ENCODE measurements at places on chromosomes 7 and 10. TPM values are rescaled to one million over a fixed set of nuclear protein-coding genes. Genes with fewer than 3 reads are reported as not detected.

DNA sequence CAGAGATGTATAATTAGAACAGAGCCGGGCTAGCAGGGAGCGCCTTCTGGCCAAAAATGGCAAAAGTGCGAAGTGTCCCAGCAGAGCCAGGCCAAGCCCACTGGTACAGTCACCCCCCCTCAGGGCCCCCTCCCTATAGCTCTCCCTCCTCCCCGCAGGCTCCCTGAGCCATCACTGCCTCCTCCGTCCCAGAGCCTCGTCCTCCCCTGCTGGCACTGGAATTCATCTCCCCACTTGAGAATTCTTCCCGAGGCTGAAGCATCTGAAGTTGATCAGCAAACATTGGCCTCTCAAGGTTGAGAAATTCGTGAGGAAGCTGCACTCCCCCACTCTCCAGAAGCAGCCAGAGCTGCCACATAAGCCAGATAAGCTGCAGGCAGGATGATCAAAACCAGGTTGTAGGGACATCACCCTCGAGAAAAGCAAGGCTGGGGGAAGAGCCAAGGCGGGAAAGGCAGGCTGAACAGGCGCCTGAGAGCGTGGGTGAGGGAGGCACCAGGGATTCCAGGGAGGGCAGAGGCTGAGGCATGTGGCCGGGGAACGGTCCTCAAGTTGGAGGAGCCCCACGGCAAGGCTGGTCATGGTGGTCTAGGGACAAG, 23.4 kb downstream of the CAMK2G start:
- DNase-seq = no peak

- DNase-seq = no peak
Observed at GRCh38 chr7:141074162-141074991, 513 bp downstream of the TMEM178B start.

DNA sequence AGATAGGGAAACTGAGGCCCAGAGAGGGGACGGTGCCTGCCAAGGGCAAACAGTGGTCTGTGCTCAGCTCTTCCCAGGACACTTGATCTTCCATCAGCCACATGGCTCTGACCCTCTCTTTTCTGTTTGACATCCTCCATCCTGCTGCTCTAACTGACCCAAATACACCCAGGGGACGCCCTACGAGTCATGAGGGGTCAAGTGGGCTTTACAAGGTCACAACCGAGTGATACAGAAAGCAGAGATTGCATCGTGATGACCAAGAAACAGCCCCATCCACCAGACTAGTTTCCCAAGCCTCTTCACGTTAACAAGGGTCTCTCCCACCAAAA, 131.2 kb upstream of the UNC5B start:
- DNase-seq = no peak

GRCh38 chr10:89001024-89001728, 10.6 kb downstream of the FAS start:
- no peak for DNase-seq

Gene JAZF1
- total RNA-seq = 4.9 TPM

GRCh38 chr10:114060456-114060855, 16.8 kb downstream of the ADRB1 start:
- DNase-seq = no peak

DNA sequence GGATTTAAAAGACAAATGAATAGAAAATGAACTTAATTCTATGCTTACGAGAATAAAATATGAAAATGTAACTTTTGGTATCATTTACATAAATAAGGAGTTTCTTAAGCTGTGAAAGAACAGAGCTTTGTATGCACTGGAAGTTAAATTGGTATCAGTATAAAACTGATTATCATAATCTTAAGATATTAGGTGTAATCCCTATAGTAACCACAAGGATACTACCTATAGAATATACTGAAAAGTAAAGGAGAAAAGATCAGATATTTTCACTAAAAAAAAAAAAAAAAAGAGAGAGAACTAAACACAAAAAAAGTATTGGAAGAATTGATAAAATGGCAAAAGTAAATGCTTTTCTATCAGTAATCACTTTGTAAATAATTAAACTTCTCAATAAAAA, 100.1 kb downstream of the TWIST1 start:
- no peak for DNase-seq

Gene NRAP
- 0.80 TPM for total RNA-seq

Gene OR2A42
- total RNA-seq = not detected

GRCh38 chr7:28069388-28069787, 111.2 kb downstream of the JAZF1 start:
- no peak for DNase-seq

DNA sequence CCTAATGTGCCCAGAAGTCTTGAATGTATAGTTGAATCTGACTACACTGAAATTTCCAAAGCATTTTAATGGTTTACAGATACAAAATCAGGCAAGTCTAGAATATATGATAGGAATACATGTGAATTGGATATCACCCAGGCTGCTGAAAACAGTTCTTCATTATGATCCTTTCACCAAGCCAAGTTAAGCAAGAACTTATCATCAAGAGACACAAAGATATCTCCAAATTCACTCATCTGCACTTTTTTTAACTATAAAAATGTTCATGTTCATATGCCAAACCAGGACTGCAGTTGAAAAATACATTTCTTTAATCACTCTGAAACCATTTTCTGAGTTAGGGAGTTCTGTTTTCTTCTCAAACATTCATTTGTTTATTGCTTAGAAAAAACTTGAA, 412.6 kb upstream of the C7orf33 start:
- no peak for DNase-seq

- no peak for DNase-seq
Observed at GRCh38 chr10:18498998-18499397, 152.4 kb downstream of the NSUN6 start.

- DNase-seq = no peak
Observed at GRCh38 chr7:111138586-111138985, 47.7 kb downstream of the LRRN3 start.

Gene LRMDA
- total RNA-seq = 9.4 TPM

DNA sequence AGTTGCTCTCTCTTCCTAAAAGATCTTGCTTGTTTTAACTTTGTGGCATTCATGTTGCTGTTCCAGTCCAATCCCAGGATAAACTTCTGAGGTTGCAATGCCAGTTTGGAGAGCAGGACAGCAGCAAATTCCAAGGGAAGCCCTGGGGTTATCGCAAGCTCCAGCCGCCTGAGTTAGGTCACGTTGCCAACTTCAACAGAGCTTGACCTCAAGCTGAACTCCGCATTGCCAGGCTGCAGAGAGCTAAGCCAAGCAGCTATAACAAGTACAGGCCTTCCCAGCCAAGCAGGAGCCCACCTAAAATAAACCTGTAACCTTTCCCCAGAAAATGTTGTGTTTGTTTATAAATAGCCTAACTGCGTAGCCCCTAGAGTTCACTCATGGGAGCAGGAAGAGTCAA, 138.9 kb upstream of the LYZL1 start:
- DNase-seq = no peak

Gene AUTS2
- total RNA-seq = 67.6 TPM

DNA sequence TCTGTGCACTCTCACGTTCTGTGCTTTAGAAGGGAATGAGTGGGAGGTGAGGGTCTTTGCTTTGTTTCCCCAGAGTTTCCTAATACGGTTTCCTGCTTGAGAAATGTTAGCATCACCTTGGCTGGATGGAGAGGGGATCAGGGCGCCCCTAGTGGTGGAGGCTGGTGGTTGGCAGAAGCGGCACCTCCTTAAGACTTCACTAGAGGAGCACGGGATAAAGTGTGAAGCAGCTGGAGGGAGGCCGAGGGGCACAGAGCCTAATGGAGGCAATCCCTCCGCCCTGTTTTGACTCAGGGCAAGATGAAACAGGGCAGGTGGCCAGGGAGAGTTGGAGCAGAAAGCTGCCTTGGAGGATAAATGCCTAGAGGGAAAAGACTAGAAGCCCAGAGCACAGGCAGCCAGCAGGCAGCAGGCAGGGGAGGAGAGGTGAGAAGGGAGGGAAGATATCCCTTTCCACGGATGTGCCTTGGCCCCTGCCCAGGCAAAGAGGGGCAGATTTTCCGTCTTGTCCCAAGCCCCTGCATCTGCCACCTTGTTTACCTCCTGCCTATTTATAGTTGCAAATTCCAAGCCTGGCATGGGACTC, 56.0 kb upstream of the BTRC start:
- peak; percentile 75 for DNase-seq

DNA sequence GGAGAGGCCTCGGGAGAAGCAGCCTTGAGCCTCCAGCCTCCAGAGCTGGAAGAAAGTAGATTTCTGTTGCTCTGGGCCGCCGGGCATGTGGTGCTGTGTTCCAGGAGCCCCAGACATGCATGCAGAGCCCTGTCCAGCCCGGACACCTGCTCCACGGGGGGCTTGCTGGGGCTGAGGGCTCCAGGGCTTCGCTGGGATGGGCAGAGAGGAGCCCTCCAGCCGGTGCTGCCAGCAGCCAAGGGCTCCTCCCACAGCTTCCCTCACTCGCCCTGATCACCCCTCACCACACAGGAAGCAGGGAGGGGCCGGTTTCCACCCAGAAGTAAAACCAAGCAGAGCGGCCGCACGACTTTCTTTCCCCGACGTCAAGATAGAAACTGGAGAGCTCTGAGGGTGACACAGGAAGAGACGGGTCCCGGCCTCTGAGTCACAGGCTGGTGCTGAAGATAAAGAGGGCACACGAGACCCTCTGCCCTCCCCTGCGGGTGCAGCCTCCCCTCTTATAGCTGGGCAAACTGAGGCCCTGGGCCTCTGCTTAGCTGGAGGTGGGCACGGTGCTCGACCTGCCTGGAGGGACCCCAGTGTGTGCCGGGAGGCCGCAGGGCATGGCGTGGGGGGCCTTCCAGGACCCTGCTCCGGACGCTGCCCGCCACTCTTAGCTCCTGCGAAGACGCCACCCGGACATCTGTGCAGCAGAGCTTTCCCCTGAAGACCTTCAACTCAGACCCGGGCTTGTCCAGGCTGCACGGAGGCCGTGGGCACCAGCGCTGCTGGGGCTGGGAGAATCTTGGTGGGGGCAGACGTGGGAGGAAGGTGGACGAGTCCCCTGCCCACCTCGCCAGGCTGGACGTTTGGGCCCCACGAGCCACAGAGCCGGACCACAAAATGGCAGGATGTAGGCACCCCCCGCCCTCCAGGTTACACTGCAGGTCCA, 31.1 kb downstream of the ADAP1 start:
- DNase-seq = peak; percentile 94

Gene DLG5
- total RNA-seq = 78.3 TPM

Gene APBB1IP
- 2.9 TPM for total RNA-seq

GRCh38 chr7:2734751-2735571, 47.0 kb downstream of the AMZ1 start:
- DNase-seq = peak; percentile 60

DNA sequence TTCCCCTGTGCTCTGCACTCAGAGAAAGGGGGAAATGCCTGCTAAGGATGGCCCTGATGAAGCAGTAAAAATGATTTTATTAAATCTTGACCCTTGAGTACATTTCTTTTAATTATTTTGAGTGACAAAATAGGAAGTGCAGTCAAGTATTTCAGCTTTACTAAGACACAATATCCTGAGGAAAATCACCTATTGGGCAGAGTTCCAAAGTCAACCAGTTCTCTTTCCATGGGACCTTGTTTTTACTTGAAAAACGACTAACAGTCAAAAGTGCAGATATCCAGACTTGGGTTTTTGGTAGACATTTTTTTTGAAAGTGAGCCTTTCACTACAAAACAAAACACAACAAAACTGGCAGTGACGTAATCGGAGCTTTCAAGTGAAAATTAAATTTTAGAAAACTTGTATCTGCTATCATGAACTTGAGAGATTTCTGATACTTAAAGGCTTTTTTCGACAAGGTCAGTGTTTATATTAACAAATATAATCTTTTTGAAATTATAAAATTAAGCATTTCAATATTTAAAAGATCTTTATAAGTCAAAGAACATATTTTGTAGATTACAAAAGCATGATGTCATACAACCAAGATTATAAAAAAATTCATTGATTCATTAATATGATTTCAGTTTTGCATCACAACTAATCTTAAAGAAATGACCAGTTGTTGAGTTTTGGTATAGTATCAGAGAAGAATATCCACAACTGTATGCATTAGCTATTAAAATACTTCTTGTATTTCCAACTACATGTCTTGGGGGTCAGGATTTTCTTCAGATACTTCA, 513.8 kb upstream of the AKR1E2 start:
- no peak for DNase-seq

Gene PTPRE
- total RNA-seq = 33.6 TPM

DNA sequence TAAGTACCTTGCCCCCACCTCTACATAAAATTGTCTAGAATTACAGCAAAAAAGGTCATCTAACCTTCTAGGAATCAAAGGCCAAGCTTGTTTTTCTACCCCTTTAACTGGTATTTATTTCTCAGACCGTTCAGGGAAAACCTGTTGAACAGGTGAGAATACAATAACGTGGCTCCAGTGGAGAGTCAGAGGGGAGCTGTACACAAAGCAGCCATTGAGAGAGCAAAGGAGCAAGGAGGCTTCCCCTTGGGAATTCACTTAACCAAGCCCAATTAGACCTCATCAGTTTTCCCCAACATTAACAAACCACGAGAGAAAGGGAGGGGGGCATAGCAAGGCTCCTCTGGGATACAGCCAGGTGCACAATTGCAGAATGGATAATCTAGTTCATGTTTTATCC, 101.9 kb downstream of the ELMO1 start:
- no peak for DNase-seq

Gene PNLIPRP2
- total RNA-seq = 2.8 TPM

- DNase-seq = no peak
Observed at GRCh38 chr7:120867932-120868331, 10.0 kb upstream of the TSPAN12 start.

DNA sequence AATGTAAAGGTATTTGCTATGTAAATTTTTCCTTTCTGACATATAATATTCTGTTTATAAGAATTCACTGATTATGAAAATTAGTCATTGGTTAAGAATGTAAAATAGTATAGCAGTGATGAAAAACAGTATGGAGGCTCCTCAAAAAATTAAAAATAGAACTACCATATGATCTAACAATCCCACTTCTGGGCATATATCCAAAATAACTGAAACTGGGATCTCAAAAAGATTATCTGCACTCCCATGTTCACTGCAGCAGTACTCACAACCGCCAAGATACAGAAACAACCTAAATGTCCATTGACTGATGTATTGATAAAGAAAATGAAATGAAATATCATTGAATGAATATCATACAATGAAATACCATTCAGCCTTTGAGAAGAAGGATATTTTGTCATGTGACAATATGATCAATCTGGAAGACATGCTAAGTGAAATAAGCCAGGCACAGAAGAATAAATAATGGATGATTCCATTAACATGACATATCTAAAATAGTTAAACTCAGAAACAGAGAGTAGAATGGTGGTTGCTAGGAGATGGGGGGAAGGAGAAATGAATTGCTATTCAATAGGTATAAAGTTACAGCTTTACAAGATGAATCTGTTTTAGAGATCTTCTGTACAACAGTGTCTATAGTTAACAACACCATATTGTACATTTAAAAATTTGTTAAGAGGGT, 14.0 kb downstream of the C10orf88 start:
- DNase-seq = no peak

- no peak for DNase-seq
Observed at GRCh38 chr7:132354527-132354926, 221.7 kb downstream of the PLXNA4 start.

- no peak for DNase-seq
Observed at GRCh38 chr10:70866424-70866823, 21.9 kb downstream of the PCBD1 start.

Data from mucosa of descending colon (tissue), 3 donors.